ENCODE measurements at places on chromosomes 12 and 14.
A peak's percentile ranks its signal among the peaks of the same experiment; 100 is the strongest.

DNA sequence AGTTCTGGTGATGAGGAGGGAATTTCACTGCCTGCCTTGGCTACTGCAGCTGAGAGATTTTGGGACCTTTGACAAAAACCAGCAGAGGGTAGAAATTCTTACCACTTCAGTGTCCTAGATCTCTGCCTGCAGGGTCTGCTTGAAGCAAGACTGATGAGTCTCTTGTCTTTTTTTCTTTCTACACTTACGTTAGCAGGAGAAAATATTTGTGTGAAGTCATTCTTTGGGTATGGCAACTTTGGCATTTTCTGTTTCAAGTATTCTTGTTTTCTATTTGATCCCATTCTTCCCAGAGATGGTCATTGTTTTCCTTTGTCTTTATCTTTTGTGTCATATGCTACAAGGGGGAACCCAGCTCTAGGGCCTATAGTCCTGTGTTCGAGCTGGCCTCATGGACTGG, 65.6 kb upstream of the FERMT2 start:
- DNase-seq = no peak

GRCh38 chr12:95877622-95878021, 18.9 kb downstream of the SNRPF start:
- peak; percentile 23 for DNase-seq

DNA sequence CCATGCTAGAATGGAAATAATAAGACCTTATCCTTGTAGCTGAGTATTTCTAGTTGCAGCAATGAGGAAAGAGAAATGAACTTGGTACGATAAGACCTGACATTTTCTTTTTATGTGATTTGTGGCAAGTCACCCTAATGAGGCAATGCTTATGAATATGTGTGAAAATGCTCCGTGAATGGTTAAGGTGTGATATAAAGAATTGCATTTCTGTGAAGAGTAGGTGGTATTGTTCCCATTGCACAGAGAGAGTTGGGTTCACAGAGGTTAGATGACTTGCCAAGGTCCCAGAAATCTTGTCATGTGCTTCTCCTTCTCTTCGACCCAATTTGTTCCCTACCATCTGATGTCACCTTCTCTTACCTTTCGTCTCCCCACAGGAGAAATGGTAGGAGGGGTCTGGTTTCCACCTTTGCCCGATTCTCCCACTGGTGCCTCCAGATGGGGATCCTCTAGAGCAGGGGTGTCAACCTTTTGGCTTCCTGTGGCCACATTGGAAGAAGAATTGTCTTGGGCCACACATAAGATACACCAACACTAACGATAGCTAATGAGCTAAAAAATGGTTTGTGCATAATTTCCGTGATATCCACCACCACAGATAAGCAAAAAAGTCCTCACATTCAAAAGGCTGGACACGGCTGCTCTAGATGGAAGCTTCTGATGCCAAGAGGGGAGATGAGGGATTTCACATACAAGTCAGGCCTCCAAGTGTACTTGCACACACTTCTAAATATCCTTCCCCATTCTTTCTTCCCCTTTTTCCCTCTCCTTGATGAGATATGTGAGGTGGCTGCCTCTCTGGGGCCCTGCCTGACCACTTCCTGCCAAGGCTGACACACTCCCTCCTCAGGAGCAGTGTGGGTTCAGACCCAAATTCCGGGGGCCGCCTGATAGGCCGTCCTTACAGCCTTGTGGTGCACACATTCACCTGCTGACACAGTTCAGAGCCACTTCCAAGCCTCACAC, 96.1 kb downstream of the PLXNC1 start:
- no peak for DNase-seq

- DNase-seq = no peak
These were observed 124.2 kb downstream of the CACNA1C start for GRCh38 chr12:2177003-2177402.

DNA sequence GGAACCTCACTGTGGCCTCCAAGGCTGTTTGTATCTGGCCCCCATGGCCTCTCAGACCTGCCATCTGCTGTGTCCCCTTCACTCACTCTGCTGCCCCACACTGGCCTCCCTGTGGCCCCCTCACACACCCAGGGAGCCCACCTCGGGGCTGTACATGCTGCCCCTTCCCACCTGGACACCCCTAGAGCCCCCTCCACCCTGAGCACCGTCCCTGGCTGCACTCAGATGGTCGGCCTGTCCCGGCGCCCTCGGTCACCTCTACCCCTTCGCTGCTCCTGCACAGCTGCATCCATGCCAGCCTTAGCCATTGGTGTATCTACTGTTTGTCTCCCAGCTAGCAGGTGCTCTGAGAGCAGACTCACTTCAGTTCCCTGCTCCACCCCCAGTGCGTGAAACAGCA, 144.4 kb downstream of the RIMBP2 start:
- no peak for DNase-seq

Measured in fibroblast of mammary gland (primary cell).